Stimulated activated CD4-positive, alpha-beta T cell treated with anti-CD3 and anti-CD28 coated beads, Interleukin-2, amount 100 ng/mL, for 24 hours (primary cell): ENCODE measurements at places on chromosomes 1 and 21.

- no peak for DNase-seq
Observed at GRCh38 chr1:109817881-109818270, 54.2 kb upstream of the EPS8L3 start.

- no peak for DNase-seq
Observed at GRCh38 chr1:1429671-1430073, 5.8 kb upstream of the VWA1 start.

DNA sequence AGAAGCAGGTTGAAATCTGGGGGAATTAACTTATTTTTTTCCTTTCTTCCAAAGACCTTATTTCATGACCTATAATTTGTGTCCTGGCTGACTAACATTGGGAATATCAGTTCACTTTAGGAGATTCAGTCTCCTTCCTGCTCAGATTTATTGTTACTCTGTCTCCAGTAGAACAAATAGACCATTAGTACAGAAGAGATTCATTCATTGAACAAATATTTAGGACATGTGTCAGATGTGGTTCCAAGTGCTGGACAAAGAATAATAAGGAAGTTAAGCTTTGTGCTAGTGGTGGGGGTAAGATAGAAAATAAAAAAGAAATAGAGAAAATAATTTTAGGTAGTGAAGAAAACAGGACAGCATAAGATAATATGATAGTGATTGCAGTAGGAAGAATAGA is 20.3 kb downstream of the ZMYM4 start:
- DNase-seq: no peak

DNA sequence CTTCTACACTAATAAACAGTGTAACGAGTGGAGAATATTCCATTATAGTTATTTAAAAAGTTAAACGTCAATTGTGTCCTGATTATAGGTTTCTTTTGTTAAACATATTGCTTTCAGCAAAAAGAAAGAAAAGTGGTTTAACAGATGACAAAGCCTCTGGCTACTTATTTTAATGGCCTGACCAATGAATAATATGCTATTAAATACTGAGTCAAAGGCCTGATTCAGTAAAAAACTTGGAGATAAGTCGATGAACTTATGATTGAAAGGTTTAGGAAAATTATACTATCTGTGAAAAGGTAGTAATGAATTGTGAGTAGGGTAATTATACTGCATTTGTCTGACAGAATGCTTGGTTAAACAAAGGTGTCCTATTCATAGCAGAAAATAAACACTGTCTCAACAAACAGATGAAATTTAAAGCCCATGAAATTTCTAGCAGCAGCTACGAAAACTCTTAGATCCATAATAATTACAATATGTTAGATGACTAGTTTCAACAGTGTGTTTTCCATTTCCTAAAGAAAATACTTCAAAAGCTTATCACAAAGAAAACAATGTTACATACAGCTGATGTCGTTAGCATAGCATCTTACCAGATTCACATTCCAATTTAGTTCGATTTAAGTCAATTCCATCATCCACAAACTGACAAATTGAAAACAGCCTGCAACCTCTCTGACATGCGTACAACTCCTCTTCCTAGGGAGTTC is 6.2 kb downstream of the TMEM59 start:
- DNase-seq: no peak

DNA sequence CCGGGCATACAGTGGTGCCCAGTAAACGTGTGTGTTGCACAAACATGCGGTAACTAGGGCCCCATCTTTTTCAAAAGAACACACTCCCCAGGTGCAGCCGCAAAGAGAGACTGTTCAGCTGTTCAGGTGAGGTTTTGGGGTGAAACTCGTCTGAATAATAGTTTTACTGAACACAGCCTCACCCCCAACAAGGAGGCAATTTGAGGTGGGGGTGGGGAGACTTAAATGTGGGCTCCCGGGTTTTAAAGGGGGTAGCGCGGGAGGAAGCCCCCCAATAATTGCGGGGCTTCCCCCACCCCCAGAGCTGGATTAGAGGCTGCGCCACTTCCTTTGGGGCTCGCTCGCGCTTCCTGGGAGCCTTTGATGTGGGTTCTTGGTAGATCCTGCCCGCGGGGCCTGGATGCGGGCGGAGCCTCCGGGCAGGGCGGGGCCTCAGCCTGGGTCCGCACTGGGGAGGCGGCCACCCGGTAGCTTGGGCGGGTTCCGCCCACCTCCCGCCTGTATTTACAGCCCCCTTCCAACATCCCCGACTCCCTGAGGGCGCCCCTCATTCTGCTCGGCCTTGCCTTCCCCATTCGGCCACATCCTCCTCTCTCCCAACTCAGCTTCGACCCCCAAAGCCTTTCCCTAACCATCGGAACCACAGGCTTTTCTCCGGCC is 6.4 kb upstream of the EPHA2 start:
- DNase-seq: peak; percentile 73

DNA sequence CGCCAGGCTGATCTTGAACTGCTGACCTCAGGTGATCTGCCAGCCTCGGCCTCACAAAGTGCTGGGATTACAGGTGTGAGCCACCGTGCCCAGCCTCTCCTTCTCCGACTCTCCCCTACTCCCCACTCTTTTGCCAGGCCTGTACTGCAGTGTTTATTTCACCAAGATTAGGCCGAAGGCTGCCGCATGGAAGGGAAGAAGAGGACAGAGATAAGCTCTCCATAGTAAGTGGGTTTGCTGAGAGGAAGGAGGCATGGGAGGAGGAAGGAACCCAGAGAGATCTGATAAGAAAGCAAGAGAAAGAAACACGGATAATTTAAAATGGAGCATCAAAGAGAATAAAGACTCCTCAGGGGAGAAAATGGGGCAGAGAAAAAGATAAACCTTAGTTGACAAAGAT is 8.7 kb downstream of the PTCH2 start:
- no peak for DNase-seq

GRCh38 chr1:24186993-24187790 is at the start of gene IFNLR1:
TSS of gene IFNLR1 (minus strand) at chr1:24187289. CDS start at chr1:24187248, 41 bp downstream.
- DNase-seq: peak; percentile 86

GRCh38 chr1:154445040-154445472 is 39.9 kb downstream of the IL6R start:
- peak; percentile 53 for DNase-seq

- DNase-seq: peak; percentile 35
Observed at GRCh38 chr1:21022279-21023040, 154.2 kb downstream of the EIF4G3 start.

- DNase-seq: no peak
Observed at GRCh38 chr1:77354536-77354935, 72.7 kb downstream of the AK5 start.

- no peak for DNase-seq
Observed at GRCh38 chr1:75522389-75522788, 88.5 kb downstream of the SLC44A5 start.

DNA sequence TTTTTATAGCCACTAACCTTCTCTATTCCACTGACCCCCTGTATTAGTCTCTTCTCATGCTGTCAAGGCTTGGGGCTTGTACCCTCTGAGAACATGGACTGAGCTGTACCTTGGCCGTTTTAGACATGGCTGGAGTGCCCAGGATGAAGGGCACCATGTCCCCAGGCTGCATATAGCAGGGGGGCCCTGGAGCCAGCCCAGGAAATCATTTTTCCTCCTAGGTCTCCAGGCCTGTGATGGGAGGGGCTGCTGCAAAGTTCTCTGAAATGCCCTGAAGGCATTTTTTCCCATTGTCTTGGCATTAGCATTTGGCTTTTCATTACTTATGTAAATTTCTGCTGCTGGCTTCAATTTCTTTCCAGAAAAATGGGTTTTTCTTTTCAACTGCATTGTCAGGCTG is 119.5 kb downstream of the NTMT2 start:
- DNase-seq: no peak

DNA sequence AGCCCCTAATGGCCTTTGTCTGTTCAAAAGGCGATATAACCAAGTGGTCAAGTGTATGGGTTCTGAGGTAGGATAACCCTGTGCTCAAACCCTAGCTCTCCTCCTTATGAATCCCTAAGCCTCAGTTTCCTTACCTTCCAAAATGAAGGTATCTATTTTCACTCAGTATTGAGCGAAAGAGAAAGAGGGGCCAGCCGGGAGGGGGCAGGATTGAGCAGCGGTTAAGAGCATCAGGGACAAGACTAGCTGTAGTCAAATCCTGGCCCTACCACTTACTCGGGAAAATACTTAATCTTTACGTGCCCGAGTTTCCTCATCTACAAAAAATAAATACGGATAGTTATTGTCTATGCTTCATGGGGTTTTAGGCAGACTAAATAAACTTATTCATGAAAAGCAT is 25.7 kb downstream of the LY9 start:
- no peak for DNase-seq

DNA sequence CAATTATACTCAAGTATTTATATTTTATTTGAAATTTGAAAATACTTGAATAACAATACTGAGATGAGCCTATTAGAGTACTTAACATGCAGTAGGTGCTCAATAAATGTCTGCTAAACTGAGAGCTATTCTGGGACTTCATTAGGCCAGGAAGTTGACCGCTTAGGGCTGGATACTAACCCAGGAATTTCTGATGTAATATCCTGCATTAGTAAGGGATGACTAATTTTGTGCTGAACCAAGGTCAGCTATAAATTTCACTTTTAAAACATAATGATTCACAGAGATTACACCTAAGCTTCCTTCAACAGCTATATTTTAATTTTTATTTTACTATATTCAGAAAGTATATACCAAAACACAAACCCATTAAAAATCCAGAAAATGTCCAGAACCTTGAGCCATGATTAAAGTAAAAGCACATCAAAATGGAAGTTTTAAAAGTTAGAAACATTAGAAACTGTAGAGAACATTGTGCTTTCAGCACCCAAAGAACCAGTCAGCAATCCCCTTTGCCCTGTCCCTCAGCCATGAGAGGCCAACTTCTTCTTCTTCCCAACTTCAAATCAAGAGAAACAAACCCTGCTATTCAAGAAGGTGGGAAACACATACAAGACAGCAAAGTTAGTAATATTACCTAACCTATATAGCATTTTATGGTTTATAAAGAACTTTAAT is 35.4 kb downstream of the WNT2B start:
- DNase-seq: no peak

- no peak for DNase-seq
Observed at GRCh38 chr21:38392661-38393060, 105.6 kb downstream of the ERG start.

- DNase-seq: no peak
Observed at GRCh38 chr1:228150120-228150460, 360 bp downstream of the GJC2 start.

GRCh38 chr1:117342397-117342796 is 24.9 kb upstream of the MAN1A2 start:
- DNase-seq: no peak

DNA sequence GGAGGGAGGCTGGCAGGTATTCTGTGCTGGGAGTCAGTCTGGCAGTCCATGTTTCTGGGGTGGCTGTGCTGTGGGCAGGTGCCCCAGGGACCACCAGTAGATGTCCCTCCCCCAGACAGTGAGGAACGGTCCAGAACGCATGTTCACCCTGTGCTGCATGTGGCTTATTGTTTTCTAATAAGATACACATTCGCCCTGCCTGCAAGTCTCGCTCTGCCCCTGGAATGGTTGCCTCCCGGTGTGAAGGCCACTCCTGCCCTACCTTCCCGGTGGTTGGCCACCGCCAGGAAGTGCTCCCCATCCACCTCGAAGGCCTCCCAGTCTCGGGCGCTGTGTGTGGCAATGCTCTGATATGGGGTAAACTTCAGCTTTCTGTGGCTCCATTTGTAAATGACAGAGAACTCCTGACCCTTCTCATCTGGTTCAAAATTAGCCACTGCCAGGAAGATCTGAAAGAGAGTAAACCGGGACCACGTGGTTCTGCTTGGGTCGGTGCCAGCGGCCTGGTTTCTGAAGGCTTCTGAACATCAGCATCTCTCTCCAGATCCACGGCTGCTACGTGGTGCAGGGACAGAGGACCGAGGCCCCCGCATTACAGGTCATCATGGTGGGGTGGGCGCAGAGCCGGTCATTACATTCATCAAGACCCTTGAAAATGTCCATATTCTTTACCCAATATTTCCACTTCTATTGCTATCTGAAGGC is 14.5 kb downstream of the KRTAP10-1 start:
- no peak for DNase-seq

GRCh38 chr1:223765719-223766340 is 53.5 kb downstream of the CAPN2 start:
- DNase-seq: no peak

DNA sequence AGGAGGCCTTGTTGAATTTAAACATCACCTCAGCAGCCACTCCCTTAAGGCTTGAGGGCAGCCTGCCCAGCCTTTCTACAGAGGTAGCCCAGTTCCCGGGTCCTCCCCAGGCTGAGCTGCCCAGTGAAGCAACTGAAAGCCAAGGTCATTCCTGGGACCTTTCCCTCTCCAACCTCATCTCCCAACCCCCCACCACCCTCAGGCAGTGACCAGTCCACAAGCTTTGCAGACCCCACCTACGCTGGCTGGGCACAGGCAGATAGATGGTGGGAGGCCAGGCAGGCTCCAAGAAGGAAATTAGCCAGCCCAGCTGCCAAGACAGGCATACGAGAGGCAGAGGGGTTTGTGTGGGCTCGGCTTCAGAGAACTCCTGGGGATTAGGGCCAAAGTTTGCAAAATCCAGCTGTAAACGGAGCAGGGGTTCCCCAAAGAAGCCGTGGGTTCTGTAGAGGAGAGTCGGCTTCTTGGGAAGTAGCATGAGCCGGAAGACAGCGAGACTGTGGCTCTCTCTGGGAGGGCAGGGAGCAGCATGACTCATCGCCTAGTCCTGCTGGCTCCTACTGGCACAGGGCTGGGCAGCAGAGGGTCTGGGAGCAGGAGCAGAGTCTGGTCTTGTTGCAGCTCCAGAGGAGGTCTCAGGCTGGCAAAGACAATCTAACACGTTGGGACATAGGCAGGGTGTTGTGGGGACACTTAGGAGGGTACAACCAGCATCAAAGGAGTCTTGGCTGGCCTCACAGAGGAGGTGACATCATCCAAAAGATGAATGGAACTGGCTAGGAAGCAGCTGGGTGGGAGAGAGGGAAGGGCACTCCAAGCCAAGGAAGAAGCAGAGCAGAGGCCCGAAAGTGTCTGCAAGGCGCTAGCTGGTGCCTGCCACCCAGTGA is 2.8 kb upstream of the ZC3H12A start:
- no peak for DNase-seq

- DNase-seq: no peak
Observed at GRCh38 chr21:26124421-26124833, 46.1 kb downstream of the APP start.

- DNase-seq: no peak
Observed at GRCh38 chr1:115505148-115505571, 136.6 kb upstream of the VANGL1 start.

GRCh38 chr1:160465123-160465522 is 57.9 kb downstream of the SLAMF6 start:
- no peak for DNase-seq
